ENCODE measurements at places on chromosomes 2 and 18.

DNA sequence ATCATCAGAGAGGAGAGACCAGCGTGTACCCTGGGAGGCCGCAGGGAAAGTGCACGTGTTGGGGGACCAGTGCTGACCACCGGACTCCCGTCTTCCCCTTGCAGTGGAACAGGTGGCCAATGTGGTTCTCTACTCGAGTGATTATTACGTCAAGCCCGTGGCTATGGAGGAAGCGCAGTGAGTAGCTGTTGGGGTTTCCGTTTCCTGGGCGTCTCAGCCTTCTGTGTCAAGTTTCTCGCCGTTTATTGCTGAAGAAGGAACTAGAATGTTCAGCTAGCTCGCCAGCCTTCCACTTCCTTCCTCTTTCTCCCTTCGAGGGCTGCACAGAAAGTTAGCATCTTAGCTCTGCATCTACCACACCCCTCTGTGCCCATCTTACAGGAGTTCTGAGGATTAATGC lies 22.8 kb upstream of the DGKD start:
- DNase-seq, result peak; percentile 81

- no peak for DNase-seq
Observed at GRCh38 chr2:147688242-147688641, 156.6 kb upstream of the ACVR2A start.

GRCh38 chr2:238655198-238655860 lies 192.6 kb upstream of the TWIST2 start:
- no peak for DNase-seq

DNA sequence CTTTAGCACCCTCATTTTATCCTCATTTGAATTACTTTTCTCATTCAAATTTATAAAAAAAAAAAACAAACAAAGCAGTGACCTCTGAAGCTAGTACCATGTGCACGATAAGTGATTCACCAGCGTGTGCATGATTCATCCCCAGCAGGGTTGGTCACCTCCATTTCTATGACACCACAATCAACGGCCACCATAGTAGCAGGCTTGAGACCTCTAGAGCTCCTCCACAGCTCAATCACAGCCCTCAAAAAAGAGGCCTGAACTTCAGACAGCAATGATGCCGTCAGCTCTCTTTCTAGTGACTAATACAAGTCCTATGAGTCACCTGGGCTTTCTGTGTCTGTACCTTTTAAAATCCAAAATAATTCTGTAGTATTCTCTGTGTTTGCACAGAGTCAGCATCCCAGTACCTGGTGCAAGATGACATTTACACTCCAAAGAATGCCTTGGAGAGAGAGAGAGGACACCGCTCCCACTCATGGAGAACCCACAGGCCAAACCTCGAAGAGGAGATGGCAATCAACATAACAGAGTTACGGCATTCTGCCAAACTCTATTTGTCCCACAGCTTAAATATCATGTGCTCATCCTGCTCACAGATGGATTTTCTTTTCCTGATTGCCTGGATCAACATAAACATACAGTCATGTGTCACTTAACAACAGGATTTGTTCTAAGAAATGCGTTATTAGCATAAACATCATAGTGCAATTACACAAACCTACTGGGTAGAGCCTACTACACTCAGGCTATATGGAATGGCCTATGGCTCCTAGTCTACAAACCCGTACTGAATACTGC lies 58.7 kb downstream of the L3MBTL4 start:
- DNase-seq, result no peak

- DNase-seq, result no peak
Observed at GRCh38 chr2:172834881-172835280, 99.2 kb downstream of the RAPGEF4 start.

- DNase-seq, result no peak
Observed at GRCh38 chr2:15784106-15784885, 156.1 kb upstream of the MYCN start.

GRCh38 chr2:181253438-181253837 lies 203.7 kb upstream of the ITGA4 start:
- DNase-seq, result no peak

GRCh38 chr2:137367361-137367760 lies 596.9 kb upstream of the HNMT start:
- DNase-seq, result no peak

- no peak for DNase-seq
Observed at GRCh38 chr2:134289225-134289624, 35.4 kb downstream of the MGAT5 start.

DNA sequence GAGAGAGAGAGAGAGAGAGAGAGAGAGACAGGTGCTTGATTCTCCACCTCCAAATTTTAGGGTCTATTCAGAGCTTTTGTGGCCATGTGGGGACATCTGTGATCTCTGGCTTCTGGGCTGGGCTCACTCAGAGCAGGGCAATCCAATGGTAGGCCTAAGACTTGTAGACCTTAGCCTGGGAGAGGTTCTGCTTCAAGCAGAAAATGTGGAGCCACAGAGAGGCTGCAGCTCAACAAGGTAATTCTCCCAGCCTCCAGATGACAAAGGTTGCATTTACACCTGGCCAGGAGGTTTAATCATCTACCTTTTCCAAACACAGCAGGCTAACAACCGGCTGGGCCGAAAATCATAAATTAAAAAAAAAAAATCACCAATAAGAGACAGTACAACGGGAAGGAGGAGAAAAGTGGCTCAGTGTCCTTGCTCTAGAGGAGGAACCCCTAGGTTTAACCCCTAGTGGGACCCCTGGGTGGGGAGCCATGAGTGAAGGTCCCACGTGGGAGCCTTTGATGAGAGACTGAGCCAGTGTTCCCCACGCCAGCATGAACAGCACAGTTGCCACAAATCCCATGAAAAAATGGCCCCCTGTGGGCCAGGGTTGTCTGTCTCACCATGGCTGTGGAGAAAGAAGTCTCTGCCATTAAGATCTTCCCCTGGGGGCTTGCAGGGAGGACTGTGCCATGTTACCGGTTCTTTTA lies 124.0 kb upstream of the GATA6 start:
- no peak for DNase-seq

DNA sequence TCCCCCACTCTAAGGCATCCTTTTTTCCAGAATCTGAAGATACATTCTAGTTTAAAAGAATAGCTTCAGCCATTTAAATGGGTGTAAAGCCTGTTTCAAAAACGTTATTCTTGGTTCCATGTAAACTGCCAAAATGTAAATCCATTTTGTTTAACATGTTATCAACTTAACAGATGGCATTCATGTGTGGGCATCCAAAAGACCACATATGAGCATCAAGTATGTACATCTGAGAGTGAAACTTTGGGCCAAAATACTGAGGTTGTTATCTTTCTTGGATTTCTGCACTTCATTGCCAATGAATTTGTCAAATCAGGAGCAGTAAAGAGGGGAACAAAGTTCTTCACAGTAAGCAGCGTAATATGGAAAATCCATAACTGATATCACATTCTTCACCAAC lies 395.4 kb downstream of the ZNF804A start:
- DNase-seq, result no peak

DNA sequence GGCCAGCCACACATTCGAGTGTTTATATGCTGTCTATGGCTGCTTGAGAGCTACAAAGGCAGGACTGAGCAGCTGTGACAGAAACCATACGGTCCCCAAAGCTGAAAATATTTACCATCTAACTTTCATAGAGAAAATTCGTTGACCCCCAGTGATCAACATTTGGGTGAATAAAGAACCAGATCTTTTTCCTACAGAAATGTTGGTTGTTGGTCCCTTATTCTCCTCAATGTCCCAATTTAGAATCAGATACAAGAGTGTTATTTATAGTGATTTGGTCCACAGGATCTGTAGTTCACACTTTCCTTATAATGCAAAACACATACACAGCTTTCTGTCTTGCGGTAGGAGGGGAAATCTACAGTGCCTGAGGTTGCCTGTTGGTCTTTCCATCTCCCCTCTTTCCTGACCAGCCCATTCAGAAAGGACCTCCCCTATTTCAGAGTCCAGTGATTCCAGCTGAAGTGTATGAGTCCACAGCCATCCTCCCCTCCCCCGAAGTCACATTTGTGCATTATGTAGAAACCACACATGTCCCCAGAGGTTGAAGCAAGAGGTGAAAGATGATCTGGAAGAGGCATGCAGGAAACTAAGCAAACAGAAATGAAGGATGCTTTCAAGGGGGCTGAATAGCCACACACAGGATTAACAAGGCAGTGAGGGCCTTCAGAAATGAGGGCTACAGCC lies 61.9 kb downstream of the SPRED2 start:
- DNase-seq, result peak; percentile 71

DNA sequence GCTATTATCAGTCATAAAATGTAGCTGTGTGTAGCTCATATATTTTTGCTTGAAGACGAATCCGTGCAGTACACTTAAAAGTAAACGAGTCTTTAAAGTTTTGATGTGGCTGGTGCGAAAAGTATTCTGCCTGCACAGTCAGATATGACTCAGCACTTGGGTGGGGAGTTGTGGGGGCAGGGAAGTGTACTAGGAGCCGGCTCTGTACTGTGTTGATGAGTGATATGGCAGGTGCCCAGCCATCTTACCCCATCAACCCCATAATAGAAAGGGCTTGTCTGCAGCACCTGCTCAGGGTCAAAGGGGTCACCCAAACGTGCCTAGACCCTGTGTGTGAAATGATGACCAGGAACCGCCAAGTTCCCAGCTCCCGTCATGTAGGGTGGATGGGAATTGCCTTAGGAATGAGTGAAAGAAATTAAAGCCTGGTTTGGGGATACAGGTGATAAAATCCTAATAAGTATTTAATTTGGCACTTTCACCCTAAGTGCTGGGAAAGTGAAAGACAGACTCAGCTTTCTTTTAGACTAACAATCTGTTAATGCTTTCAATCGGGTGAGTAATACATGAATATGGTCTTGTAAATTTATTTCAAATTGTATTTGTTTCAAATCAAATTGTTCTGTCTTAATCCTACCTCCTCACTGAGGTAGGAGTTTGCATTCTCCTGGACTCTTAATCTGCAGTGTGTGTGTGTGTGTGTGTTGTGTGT lies 48.0 kb downstream of the BCL2L11 start:
- DNase-seq, result peak; percentile 38
